ENCODE measurements at places on chromosomes 4 and X. TPM values are rescaled to one million over a fixed set of nuclear protein-coding genes. Genes with fewer than 3 reads are reported as not detected.

GRCh38 chrX:103879339-103879738 is 47.3 kb upstream of the RAB9B start:
- no peak for DNase-seq

DNA sequence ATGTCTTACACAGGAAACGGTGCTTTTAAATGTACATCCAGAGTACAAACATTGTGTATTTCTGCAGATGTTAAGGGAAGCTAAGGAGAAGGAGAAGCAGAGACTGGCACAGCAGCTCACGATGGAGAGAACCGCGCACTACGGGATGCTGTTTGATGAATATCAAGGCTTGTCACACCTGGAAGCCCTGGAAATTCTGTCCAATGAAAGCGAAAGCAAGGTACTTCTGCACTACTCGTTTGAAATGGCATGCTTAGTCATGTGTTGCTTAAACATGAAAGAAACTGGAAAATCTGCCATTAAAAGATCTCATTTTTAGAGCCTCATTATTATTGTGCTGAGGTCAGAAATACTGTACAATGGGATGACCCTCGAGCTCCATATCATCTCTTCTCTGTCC is 47.2 kb downstream of the FAM114A1 start:
- no peak for DNase-seq

DNA sequence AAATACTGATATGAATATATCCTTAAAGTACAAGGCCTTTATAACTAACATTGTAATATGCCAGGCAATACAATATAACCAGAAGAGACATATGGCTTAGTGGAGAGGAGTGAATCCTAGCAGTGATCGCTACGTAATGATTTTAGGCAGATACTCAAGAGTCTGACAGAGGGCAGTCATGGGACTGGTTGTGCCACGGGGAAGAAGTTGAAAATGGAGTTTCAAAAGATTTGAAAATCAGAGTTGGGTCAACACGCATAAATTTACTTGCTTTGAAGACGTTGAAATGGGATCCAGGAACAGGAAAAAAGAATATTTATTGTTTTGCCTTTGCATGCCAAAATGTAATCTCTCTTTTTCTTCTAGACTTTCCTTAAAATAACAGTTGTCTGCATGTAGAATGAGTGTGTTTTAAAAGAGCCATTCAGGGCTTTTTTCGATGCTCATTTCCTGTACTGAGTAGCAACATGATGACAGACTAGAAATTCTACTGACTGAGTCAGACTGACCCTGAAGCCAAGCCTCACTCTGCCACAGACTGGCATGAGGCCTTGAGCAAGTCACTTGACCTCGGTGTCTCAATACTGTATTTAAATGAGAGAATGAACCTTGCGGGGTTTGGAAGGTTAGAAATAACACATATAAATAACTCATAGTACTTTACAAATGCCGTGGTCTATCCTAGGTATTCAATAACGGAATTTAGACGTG is 8.1 kb upstream of the SMS start:
- no peak for DNase-seq

GRCh38 chr4:27894951-27895350 is 1034.3 kb downstream of the STIM2 start:
- DNase-seq = no peak

DNA sequence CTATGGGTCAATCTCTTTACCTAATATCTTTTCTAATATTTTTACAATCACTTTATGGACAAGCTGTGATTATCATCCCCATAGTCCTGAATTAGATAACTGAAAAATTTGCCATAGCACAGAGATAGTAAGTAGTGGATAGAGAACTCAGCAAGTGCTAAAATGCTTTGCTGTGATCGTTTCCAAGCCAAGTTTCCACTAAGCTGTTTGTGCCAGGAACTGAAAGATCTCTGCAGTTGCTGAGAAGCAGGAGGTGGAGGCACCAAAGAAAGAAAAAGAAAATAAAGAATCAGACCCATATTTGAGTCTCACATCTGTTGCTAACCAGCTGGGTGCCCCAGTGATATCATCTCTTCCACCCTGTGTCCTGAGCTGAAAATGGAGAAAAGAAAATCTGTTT is 605.6 kb upstream of the BOD1L1 start:
- no peak for DNase-seq

Gene NR3C2
- 2.7 TPM for total RNA-seq

DNA sequence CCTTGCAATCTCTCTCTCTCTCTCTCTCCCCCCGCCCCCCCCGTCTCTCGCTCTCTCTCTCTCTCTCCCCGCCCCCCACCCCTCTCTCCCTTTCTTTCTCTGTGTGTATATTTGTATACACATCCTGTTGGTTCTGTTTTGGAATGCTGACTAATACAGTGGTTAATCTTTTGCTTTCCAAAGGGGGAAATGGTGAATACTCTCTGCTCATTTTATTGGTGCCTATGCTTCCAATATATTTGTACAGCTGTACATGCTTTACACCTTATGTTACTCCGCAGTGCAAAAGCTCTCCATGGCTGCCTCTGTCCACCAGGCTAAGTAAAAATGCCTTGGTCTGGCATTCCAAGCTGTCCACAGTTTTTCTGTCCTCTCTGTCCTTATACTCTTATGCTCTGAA is 158.8 kb downstream of the RBMX2 start:
- no peak for DNase-seq
